ENCODE measurements at places on chromosomes 3 and 15. TPM values are rescaled to one million over a fixed set of nuclear protein-coding genes. Genes with fewer than 3 reads are reported as not detected.

C3orf20 gene
- not detected for total RNA-seq

GRCh38 chr3:155890671-155891190 lies 20.3 kb downstream of the GMPS start:
- no peaks in the 10 kb centered on the region for H3K36me3 ChIP-seq
- no peaks in the 10 kb centered on the region for H3K4me1 ChIP-seq
- no peak overlapping the region for H3K4me3 ChIP-seq
- no peak overlapping the region for H3K27ac ChIP-seq
- DNase-seq: no peak

GRCh38 chr15:70382762-70383458 lies 285.2 kb upstream of the TLE3 start:
- H3K27me3 ChIP-seq: no peaks in the 10 kb centered on the region
- no peaks in the 10 kb centered on the region for H3K36me3 ChIP-seq
- H3K4me1 ChIP-seq: no peaks in the 10 kb centered on the region
- no peak overlapping the region for H3K4me3 ChIP-seq

ATP13A4 gene
- not detected for total RNA-seq

DNA sequence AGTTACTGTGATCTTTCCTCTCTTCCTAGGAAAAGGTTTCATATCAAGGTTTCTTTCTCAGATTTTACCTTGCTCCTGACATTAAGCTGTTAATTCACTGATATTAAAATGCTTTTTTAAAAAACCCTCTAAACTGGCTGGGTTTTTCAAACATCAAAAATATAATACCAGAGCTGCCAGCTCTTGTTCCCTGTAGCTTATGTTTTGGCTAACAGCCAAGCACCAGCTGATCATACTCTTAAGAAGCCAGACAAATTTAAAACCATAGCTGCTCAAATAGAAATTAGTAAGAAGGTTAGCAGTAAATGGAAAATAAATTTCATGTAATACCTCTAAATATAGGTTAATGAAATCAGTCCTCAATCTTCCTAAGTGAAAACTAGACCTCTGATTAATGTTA lies 657.5 kb downstream of the GRM7 start:
- no peaks in the 10 kb centered on the region for H3K36me3 ChIP-seq
- H3K27me3 ChIP-seq: no peaks in the 10 kb centered on the region
- no peak overlapping the region for H3K4me3 ChIP-seq
- no peak for DNase-seq
- H3K27ac ChIP-seq: no peak overlapping the region
- no peaks in the 10 kb centered on the region for H3K4me1 ChIP-seq

GRCh38 chr3:53238051-53238850 lies 17.6 kb downstream of the TKT start:
- no peak overlapping the region for H3K4me3 ChIP-seq
- H3K4me1 ChIP-seq: peaks cover 9% of the 10 kb centered on the region
- DNase-seq: no peak
- no peak overlapping the region for H3K27ac ChIP-seq
- H3K27me3 ChIP-seq: no peaks in the 10 kb centered on the region
- H3K36me3 ChIP-seq: no peaks in the 10 kb centered on the region

GRCh38 chr3:120148187-120148949 lies 54.1 kb upstream of the GSK3B start:
- no peak overlapping the region for H3K27ac ChIP-seq
- no peaks in the 10 kb centered on the region for H3K36me3 ChIP-seq
- no peak for DNase-seq

GRCh38 chr3:43695863-43696262 lies 5.1 kb downstream of the ABHD5 start:
- DNase-seq: no peak
- peaks cover 5% of the 10 kb centered on the region for H3K4me1 ChIP-seq
- H3K27me3 ChIP-seq: no peaks in the 10 kb centered on the region
- no peak overlapping the region for H3K4me3 ChIP-seq
- no peak overlapping the region for H3K27ac ChIP-seq

GRCh38 chr3:46693892-46694226 lies 380 bp upstream of the ALS2CL start:
- no peaks in the 10 kb centered on the region for H3K27me3 ChIP-seq
- H3K27ac ChIP-seq: peak overlapping the region; percentile 52
- H3K4me3 ChIP-seq: peak overlapping the region; percentile 53
- H3K36me3 ChIP-seq: no peaks in the 10 kb centered on the region
- no peak for DNase-seq
- H3K4me1 ChIP-seq: peaks cover 11% of the 10 kb centered on the region

DNA sequence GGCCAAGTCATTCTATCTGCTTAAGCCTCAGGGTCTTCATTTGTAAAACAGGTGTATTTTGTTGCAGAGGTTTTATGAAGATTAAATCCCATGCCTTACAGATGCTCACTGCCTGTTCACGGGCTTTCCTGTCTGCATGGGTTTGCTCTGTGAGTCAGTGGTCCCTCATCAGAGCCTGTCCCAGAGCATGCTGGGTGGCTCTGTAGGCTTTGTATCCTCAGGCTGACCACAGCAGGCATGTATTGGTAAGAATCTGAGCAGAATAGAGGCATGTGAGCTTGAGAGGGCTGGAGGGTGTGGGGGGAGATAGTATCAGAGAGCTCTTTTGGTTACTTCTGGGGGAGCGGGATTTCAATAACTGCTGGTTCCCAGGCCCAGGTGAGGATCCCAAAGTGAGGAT lies 45.4 kb upstream of the PLXNA1 start:
- no peak for DNase-seq
- H3K27ac ChIP-seq: no peak overlapping the region
- no peak overlapping the region for H3K4me3 ChIP-seq
- no peaks in the 10 kb centered on the region for H3K36me3 ChIP-seq

- no peak overlapping the region for H3K4me3 ChIP-seq
- H3K4me1 ChIP-seq: no peaks in the 10 kb centered on the region
- no peaks in the 10 kb centered on the region for H3K36me3 ChIP-seq
- no peak overlapping the region for H3K27ac ChIP-seq
- H3K27me3 ChIP-seq: no peaks in the 10 kb centered on the region
These were observed 50.4 kb downstream of the IL12A start for GRCh38 chr3:160038862-160039562.

- H3K36me3 ChIP-seq: no peaks in the 10 kb centered on the region
- DNase-seq: no peak
- no peak overlapping the region for H3K4me3 ChIP-seq
- no peaks in the 10 kb centered on the region for H3K4me1 ChIP-seq
- H3K27me3 ChIP-seq: no peaks in the 10 kb centered on the region
These were observed 32.6 kb downstream of the SEMA7A start for GRCh38 chr15:74400915-74401757.

GRCh38 chr3:25049304-25049703 lies 378.8 kb upstream of the RARB start:
- no peaks in the 10 kb centered on the region for H3K27me3 ChIP-seq
- H3K36me3 ChIP-seq: no peaks in the 10 kb centered on the region
- no peak overlapping the region for H3K27ac ChIP-seq
- H3K4me3 ChIP-seq: no peak overlapping the region

DNA sequence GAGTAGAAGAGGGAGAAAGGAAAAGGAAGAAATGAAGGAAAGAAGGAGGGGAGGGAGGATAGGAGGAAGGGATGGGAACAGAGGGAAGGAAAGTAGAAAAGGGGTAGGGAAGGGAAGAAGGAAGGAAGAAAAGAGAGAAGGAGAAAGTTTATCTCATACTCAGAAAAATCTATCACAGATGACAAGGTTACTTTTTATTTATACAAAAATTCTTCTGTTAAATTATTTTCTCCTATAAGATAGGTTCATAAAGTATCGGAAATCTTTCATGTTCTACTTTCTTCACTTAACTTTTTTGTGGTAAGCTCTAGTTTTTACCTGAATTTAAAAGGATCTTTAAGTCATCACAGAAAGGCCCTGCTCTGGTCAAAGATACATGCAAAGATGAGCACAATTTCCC lies 38.1 kb downstream of the SI start:
- no peaks in the 10 kb centered on the region for H3K27me3 ChIP-seq
- DNase-seq: no peak
- no peak overlapping the region for H3K4me3 ChIP-seq
- H3K36me3 ChIP-seq: peaks cover 5% of the 10 kb centered on the region
- no peaks in the 10 kb centered on the region for H3K4me1 ChIP-seq

GRCh38 chr3:127040216-127040615 lies 57.3 kb downstream of the PLXNA1 start:
- no peaks in the 10 kb centered on the region for H3K36me3 ChIP-seq
- H3K27ac ChIP-seq: no peak overlapping the region
- no peak overlapping the region for H3K4me3 ChIP-seq
- no peak for DNase-seq
- H3K27me3 ChIP-seq: no peaks in the 10 kb centered on the region

EFCC1 gene
- total RNA-seq: 3.7 TPM

GRCh38 chr3:32816439-32817256 lies 1.1 kb upstream of the TRIM71 start:
- no peaks in the 10 kb centered on the region for H3K4me1 ChIP-seq
- peaks cover 31% of the 10 kb centered on the region for H3K27me3 ChIP-seq
- H3K27ac ChIP-seq: no peak overlapping the region
- DNase-seq: no peak

DNA sequence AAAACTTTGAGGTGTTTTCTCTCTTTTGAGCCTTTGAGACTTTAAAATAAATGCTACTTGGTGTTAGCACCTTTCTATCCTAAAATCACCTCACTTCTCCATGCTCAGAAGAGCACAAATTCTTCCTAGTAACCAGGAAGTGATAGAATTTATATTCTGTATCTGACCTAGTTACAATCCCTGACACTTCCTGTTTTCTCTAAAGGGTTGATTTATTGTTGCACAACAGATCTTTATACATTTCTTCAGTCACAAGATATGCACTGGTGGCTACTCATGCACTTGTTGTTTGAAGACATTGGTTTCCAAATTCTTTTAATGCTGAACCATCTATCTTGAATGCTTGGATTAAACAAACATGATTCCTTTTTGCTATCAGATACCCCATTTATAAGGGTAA lies 47.2 kb upstream of the CNTN3 start:
- DNase-seq: no peak
- no peaks in the 10 kb centered on the region for H3K4me1 ChIP-seq
- no peaks in the 10 kb centered on the region for H3K27me3 ChIP-seq
- H3K4me3 ChIP-seq: no peak overlapping the region
- H3K27ac ChIP-seq: no peak overlapping the region
- H3K36me3 ChIP-seq: no peaks in the 10 kb centered on the region

KCNH8 gene
- total RNA-seq: 0.49 TPM

MELTF gene
- total RNA-seq: 0.77 TPM
